Fibroblast of lung (primary cell): ENCODE measurements at places on chromosomes 7 and 10.

DNA sequence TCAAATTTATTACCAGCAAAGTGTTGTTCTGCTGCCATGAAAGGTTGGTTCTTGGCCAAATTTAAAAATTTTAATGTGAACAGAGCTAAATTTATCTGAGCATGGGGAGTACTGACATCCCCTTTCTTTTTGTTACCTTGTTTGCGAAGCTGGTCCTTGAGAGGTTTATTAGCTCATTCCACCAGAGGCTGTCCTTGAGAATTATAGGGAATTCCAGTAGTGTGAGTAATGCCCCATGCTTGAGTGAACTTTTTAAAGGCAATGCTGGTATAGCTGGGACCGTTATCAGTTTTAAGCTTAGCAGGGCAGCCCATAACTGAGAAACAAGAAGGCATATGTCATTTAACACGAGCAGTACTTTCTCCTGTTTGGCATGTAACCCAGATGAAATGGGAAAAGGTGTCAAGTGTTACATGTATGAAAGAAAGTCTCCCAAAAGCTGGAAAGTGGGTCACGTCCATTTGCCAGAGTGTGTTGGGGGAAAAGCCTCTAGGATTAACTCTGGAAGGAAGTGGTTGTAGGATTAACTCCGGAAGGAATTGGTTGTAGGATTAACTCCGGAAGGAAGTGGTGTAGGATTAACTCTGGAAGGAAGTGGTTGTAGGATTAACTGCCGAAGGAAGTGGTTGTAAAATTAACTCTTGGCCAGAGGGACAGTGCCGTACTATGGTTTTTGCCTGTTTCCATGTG, 37.3 kb upstream of the AKR1C2 start:
- DNase-seq: peak; percentile 55

- DNase-seq: no peak
These were observed 1.3 kb upstream of the LRRC18 start for GRCh38 chr10:48940958-48941357.

- DNase-seq: no peak
These were observed 358.7 kb downstream of the PHF14 start for GRCh38 chr7:11332186-11332864.

GRCh38 chr10:83961620-83962019, 177.7 kb upstream of the GHITM start:
- no peak for DNase-seq

- DNase-seq: peak; percentile 58
These were observed 15.6 kb downstream of the PDAP1 start for GRCh38 chr7:99392659-99393354.

DNA sequence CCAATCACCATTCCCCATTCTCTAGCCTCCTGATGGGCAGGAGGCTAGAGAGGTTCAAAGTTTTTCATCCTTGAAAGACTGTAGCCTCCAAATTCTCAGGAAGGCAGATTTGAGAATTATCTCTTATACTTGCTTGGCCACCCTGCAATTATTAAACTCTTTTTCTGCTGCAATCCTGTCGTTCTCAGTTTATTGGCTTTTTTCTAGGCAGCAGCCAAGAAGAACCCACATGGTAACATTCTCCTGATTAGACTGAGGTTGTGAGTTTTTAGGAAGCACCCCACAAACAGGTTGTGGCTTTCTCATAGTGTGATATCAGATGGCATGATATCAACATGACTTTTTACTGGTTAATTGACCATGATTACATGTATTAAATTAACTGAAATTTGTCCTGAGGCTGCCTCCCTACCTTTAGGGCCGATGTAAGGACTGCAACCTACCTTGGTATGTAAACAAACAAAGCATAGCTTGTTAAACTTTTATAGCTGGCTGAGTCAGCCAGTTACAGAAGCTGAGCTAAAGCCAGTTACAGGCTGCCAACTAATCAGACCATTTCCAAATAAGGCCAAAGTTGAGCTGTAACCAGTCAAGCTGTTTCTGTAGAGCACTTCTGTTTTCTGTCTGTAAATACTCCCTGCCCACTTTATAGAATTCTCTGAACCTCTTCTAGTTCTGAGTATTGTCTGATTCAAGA, 3.2 kb upstream of the ZNF248 start:
- peak; percentile 82 for DNase-seq

GRCh38 chr7:12386313-12386740, 17.3 kb downstream of the VWDE start:
- no peak for DNase-seq

GRCh38 chr10:108454224-108454623, 1289.7 kb upstream of the SORCS1 start:
- peak; percentile 2 for DNase-seq

DNA sequence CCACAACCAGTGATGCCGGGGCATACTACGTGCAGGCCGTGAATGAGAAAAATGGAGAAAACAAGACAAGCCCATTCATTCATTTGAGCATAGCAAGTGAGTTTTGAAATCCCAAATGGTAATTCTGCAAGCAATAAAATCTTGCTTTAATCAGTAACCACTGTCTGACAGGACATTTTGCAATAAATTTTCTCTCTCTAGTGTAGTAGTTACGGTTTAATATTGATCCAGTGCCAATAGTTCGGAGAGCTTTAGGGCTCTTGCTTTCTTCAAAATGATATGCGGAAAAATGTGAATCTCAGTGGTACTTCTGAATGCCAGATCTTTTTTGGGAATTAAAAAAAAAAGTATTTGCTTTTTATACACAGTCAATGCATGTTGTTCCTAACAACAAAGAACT, 520.4 kb downstream of the SDK1 start:
- no peak for DNase-seq

- DNase-seq: no peak
These were observed 57.8 kb downstream of the GCC1 start for GRCh38 chr7:127527561-127527960.

GRCh38 chr10:1002425-1003006, 14.3 kb downstream of the GTPBP4 start:
- no peak for DNase-seq
